ENCODE measurements at places on chromosomes 11 and 22.

DNA sequence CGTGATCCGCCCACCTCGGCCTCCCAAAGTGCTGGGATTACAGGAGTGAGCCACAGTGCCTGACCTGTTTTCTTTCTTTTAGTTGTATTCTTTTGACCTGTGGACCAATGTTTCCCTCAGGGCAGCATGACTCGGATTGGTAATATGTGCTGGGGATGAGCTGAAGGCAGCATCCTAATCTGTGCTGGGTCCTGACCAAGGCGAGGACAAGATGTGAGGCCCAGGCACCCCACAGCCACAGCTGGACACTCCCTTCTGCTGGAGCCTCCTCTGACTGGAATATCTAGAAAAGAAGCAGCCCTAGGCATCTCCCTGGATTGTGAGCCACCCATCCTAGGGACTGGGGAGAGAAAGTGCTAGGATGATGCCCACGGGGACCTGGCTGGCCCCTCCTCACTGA is 105.4 kb downstream of the PDE2A start:
- no peak for DNase-seq

DNA sequence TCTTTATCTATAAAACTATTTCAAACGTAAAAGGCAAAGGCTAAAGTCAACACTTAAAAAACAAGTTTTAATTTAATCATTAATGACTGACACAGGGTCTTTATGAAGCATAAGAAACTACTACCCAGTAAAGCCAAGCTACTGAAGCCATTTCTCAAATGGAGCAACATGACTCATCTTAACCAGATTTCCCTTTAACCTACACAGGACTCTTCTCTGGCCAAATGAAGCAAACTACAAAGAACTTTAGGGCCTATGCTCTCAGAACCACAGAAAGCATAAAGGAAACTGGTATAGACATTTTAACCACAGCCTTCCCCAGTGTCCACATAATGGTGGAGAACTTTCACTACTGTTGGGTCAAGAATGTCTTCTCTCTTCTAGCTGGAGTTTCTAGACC is 34.7 kb downstream of the ALG9 start:
- no peak for DNase-seq

DNA sequence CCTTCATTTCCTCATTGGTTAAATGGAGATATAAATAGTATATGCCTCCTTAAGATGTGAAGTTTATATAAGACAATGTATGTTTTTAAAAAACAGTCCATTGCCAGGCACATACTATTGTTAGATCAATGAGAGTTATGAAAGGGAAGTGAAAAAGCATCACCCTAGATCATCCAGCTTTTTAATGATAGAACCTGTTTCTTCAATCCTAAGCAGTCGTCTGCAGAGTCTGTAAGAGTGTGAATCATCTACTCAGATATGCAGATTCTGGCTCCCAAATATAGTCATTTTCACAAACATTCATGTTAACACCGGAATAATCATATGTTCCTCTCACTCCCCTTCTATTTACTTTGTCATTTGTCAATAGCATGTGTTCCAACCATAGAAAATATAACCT is 65.3 kb upstream of the SLN start:
- no peak for DNase-seq

DNA sequence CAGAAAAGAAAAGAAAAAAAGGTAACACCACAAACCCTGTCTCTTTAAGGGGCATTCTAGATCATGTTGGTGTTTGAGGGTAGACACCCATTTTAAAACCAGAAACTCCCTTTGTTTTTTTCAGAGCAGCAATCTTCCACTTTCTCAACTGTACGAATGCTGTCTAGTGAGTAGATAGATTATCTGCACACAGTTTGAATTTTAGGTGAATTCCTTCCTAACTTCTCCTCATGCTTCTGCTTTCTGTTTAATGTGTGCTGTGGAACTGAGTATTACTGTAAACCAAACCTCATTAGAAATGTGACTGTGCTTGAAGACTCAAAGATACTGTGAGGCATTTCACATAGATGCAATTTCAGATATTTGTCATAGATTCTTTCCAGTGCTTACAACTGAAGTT is 102.4 kb downstream of the PRMT3 start:
- DNase-seq, result no peak

GRCh38 chr22:40487663-40488249 is 117.4 kb downstream of the SGSM3 start:
- DNase-seq, result no peak

DNA sequence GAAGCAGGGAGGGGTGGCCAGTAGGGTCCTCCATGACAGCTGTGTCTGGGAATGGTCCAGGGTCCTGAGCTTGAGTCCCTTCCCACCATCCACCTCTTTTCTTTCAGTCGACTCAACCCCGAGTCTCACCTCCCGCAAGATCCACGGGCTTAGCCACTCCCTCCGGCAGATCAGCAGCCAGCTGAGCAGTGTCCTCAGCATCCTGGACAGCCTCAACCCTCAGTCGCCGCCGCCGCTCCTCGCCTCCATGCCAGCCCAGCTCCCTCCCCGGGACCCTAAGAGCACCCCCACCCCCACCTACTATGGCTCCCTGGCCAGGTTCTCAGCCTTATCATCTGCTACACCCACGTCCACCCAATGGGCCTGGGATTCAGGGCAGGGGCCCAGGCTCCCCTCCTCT is 81.9 kb downstream of the CEP164 start:
- no peak for DNase-seq

DNA sequence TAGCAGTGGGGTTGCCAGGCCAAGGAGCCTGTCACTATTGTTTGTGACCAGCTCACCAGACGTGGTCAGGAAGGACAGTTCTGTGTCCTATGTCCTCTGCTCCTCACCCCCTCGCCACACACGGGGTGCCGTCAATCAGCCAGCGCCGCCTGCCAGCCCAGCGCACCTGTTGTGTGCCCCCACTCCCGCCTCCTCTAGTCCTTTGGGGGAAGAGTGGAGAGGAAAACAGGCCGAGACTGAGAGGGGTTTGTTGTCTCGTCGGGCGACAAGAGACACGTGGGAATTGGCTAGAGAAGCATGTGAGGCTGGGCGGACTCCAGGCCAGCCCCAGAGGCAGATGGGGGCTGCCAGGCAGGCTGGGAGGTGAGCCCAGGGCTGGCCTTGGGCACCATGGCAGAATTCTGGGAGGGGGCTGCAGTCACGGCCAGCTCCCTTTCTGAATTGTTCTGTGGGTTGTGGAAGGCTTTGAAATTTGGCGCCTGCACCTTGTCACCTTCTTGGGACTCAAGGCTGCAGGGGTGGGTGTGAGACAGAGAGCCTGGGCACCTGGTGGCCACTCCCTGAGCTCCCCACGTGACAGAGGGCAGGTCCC is 3.1 kb upstream of the KCNQ1OT1 start:
- DNase-seq, result no peak

DNA sequence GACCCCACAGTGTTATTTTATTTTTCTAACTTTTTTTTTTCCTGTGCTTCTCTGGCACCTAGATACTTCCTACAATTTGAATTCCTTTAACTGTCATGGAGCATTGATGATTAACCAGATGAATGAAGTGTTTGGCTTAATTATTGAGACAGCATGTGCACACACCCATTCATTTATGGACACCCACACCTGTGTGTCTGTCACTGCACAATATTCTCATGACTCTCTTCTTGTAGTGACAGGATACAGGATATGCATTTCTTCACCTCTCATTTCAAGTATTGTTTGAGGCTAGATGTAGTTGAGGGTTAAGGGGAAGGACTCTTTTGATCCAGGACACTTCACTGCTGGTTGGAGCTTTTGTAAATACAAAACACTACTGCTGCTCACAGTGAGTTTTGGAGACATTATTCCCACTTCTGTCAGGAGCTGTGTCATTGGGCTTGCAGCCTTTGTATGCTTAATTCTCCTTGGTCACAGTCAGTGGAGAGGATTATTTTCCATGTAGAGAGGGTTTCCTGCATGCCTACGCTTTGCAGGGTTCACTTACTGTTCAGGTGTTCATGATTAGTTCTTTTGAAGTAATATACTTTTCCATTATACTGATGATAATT is 33.5 kb downstream of the SPECC1L start:
- DNase-seq, result no peak

- DNase-seq, result peak; percentile 73
These were observed 2.3 kb downstream of the ADORA2A start for GRCh38 chr22:24429411-24430365.

- no peak for DNase-seq
These were observed 47.1 kb upstream of the ARHGAP32 start for GRCh38 chr11:129239207-129239606.

DNA sequence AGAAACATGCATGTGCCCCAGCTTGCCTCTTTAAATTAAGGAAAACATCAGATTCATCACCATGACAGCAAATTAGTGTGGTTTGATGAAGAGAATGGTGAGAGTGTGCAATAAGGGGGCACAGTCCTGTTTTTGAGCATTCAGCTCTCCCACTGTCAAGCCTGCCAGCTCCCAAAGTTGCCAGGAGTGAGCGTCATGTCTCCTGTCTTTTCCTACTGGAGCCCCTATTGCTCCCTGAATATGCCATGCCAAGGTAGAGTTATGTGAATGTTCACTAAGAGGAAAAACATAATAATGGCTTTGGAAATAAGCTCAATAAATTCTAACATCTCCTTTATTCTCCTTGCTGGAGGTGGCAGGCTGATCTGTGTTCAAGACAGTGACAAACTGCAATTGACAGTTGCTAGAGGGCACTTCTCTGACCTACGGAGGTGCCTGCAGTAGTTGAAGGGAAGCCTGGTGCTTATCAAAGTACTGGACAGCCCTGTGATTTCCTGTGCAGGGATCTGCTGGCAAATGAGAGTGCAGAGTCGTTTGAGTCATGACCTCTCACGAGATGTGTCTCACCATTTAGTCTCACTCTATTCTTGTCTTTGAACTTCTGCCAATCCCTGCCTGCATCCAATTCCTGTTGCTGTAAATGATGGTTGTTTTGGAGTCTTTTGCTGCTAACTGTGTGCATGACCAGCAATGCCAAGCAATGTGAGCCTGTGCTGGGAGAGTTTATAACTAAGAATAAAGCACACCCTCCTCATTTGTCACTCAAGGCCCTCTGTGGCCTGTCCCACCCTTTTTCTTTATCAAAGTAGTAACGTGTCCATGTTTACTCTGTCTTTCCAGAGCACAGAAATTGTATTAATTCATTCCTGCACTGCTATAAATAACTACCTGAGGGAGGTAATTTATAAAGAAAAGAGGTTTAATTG is 34.8 kb downstream of the MRGPRX2 start:
- no peak for DNase-seq

DNA sequence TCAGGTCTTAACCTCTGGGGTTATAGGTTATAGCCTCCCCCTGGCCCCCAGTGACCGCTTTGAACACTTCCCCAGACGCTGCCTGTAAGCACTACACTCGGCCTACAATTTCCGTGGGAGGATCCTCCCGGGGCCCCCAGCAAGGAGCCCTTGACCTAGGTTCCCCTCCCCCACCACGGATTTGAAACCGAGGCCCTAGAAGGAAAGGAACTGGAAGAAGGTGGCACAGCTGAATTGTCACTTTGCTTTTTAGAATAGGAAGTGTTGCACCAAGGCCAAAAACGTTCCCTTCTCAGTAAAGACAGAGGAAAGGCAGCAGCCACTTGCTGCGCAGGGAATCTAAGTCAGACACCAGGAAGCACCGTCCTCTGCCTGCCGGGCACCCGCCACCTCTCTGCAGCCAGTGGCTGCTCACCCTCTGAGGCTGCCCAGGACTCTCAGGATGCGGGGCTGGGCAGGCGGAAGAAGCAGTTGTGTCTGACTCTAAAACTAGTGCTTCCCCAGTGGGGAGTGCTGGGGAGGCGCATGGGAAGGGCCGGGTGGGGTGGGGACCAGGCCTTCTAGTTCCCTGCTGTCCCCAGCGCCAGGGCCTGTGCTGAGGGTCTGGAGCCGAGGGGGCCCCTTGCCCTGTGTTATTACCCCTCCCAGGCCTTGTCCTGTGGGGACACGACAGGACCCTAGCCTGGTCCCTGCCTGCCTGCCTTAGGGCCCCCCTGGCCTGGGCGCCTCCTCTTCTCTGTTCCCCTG is 7.9 kb upstream of the FLRT1 start:
- no peak for DNase-seq

DNA sequence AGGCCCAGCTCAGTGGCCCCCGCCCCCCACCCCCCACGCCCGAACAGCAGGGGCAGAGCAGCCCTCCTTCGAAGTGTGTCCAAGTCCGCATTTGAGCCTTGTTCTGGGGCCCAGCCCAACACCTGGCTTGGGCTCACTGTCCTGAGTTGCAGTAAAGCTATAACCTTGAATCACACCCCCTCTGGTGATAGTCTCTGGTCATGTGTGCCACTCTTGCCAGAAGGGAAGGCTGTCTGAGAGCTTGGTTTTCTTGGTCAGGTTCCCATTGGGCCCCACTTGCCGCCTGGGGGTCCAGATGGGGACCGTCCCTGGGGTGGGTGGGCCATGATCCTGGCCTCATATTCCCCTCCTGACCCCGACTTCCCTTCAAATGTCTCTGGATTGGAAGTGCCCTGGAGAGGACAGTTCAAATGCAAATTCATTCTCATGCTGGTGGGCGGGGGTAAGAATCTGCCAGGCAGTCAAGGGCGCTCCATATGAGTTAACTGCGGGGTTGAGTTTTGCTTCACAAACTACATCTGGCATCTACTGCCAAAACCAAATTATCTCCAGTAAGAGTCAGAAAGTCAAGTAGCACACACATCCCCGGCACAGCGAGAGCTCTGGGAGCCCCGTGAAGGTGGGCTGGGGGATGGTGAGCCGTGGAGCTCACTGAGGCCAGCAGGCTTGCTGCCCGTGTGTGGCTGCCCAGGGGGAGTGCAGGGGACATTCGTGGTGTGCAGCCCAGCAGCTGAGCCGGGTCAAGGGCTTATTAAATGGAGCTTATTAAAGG is 35.7 kb downstream of the B3GAT1 start:
- no peak for DNase-seq

GRCh38 chr11:116963813-116964212 is 126.4 kb upstream of the APOA1 start:
- no peak for DNase-seq

- DNase-seq, result no peak
These were observed 376.7 kb upstream of the CCDC179 start for GRCh38 chr11:23236826-23237555.

- peak; percentile 19 for DNase-seq
These were observed 310 bp downstream of the TCF20 start for GRCh38 chr22:42270176-42270509.

- DNase-seq, result no peak
These were observed 1430.5 kb downstream of the FAM181B start for GRCh38 chr11:81303038-81303664.

DNA sequence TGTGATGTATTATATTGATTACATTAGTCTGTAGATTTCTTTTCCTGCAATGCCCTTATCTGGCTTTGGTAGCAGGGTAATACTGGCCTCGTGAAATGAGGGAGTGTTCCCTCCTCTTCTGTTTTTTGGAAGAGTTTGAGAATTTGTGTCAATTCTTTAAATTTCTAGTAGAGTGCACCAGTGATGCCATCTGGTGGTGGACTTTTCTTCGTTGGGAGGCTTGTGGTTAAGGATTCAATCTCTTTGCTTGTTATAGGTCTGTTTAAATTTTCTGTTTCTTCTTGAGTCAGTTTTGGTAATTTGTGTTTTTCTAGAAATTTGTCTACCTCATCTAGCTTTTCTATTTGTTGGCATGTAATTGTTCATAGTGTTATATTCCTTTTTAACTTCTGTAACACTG is 18.9 kb downstream of the SHANK3 start:
- DNase-seq, result peak; percentile 31

GRCh38 chr22:20112623-20113511 is 3.0 kb upstream of the RANBP1 start:
- DNase-seq, result no peak

- no peak for DNase-seq
These were observed 47.8 kb downstream of the COPB1 start for GRCh38 chr11:14451825-14452224.

GRCh38 chr11:122202161-122202950 is 86.3 kb upstream of the BLID start:
- peak; percentile 82 for DNase-seq
